ENCODE measurements at places on chromosomes 4 and X.

DNA sequence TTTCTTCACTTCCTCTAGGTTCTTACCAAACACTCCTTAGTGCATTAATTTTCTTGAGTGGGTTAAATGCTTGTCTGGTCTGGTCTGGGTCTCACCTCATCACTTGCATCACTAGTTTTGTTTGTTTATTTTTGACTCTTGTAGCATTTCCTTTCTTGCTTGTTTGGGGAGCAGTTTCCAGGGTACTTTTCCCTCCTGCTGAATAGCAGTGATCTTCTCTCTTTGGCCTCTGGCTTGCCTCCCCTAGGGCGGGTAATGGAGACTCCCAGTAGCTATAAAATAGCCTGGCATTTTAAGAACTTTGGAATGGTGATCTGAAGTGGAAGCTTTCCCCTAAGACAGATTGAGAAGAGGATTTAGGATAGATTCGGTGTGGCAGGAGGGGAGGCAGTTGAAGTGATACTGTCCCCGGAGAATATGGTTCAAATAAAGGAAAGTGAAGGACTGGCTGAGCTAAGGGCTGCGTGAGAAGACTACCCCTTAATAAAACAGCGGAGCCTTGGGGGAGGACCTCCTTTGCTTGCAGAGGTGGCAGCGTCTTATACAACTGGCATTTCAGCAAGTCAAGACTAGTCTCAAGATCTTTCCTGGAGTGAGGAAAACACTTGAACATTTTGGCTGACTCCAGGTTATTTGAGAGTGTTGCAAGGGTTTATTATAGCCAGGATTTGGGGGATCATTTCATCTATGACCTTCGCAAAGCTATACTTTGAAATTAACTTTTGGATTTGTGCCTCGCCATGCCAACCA lies 190.6 kb downstream of the FRAS1 start:
- DNase-seq = no peak

DNA sequence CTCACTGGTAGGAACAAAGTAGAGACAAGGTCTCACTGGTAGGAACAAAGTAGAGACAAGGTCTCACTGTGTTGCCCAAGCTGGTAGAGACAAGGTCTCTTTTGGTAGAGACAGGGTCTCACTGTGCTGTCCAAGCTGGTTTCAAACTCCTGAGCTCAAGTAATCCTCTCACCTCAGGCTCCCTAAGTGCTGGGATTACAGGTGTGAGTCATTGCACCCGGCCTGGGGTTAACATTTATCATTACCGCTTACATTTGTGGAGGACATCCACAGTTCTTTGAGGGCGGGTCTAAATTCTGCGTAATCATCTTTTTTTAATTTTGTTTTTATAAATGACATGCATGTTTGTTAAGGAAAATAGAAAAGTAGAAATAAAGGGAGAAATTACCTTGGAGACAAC lies 12.0 kb downstream of the RAB33B start:
- no peak for DNase-seq

DNA sequence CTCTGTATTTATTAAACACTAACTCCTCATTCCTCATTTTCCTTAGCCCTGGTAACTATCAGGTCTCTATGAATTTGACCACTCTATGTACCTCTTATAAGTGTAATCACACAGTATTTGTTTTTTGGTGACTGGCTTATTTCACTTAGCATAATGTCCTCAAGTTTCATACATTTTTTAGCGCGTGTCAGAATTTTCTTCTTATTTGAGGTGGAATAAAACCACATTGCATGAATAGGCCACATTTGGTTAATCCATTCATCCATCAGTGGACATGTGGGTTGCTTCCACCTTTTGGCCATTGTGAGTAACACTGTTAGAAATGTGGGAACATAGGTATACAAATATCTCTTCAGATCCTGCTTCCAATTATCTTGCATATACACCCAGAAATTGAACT lies 341.2 kb upstream of the BOD1L1 start:
- no peak for DNase-seq

- DNase-seq = no peak
Measured at GRCh38 chr4:1815997-1816860, 23.1 kb downstream of the FGFR3 start.

- no peak for DNase-seq
Measured at GRCh38 chr4:71832049-71832448, 48.2 kb upstream of the GC start.

GRCh38 chr4:121784401-121784800 lies 16.7 kb upstream of the EXOSC9 start:
- no peak for DNase-seq

DNA sequence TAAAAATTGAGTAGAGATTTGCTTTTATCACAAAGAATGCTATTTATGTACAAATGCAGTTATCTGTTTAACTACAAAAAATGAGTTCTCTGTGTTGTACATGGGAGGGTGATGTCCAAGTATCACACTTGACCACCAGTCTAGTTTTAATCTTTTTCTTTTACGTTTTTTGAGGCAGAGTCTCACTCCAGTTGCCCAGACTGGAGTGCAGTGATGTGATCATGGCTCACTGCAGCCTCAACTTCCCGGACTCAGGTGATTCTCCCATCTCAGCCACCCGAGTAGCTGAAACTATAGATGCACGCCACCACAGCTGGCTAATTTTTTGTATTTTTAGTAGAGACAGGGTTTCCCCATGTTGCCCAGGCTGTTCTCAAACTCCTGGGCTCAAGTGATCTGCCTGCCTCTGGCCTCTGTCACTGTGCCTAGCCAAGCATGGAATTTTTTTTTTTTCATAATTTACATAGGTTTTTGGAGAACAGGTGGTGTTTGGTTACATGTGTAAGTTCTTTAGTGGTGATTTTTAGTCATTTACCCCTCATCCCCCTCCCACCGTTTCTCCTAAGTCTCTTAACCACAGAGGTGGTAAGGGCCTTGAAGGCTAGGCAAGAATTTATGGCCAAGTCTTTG lies 47.9 kb upstream of the RPA4 start:
- no peak for DNase-seq

- no peak for DNase-seq
Measured at GRCh38 chr4:92455329-92455839, 151.6 kb downstream of the GRID2 start.

DNA sequence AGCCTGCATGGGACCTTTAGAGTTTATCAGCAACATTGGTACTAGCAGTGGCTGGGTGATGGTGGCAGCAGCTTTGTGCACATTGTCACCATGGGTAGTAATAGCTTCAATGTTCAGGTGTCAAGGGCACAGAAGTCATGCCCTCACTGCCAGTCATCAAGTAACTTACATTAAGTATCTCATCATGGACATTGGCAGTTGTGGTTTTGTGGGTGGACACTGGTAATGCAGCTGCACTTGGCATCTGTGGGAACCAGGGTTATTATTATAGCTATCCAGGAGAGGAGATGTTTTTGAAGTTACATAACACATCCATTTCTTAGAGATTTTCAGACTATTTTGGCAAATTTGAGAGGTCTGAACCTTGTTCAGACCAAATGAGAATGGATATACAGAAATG lies 243.2 kb upstream of the NOCT start:
- no peak for DNase-seq

DNA sequence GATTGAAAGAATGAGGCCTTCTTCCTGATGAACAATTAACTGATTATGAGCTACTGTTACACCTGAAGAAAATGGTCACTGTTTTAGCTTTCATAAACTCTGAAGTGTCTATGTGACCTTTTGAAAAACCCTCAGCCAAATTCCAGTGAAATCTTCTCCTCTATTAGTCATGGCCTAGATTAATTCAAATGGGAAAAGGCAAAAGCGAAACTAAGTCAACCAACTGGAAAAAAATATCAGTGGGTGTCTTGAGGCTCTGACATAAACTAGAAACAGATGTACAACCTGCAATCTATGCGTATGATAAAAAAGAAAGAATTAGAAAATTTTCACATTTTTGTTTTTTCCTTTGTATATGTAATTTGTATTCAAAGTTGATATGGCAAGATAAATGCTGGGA lies 169.4 kb upstream of the BANK1 start:
- DNase-seq = no peak

GRCh38 chr4:6705646-6706045 lies 4.0 kb downstream of the MRFAP1L1 start:
- no peak for DNase-seq

DNA sequence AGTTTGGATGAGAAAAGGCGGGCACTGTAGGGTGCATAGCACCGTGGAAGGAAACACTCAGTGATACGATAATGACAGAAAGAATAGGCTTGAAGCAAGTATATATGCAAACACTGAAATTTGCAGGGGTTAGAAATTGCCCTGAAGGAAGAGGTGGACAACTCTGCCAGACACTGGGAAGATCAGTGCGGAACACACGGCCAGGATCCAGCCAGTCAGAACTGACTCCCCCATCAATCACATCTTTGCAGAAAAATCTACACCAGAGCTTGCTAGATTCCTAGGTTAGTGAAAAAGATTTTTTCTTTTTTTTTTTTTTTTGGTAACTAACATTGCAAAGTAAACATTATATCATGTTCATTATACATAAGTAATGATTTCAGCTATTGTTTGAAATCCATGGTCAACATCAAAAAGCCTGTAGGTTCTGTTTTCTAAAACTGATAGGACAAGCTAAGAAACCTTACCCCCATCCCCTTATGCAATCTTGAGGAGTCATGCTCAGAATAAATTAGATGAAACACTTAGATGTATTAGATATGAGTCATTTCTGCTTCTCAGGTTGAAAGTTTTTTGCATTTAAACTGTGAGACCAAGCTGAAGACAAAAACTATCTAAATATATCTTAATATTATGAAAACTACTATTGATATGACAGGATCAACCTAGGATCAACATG lies 38.9 kb downstream of the TRIML1 start:
- no peak for DNase-seq

DNA sequence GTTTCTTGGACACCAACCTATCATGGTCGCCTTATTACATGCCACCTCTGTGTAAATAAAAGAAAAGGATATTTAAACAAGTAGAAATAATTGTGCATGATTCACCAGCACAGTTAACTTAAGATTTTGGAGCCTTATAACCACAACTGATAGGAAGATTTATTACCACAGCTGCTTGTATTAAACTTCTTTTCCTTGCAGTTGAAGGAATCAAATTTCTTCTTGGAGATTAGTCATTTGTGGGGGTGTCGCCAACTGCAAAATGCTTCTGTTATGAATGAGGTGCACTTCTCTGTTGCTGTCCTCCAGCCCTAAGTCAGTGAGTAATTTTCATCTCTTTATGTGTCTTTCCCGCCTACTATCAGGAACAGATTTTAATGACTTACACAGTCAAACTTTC lies 73.3 kb downstream of the OR13H1 start:
- no peak for DNase-seq

- DNase-seq = no peak
Measured at GRCh38 chr4:25687773-25688172, 32.1 kb downstream of the SLC34A2 start.

- no peak for DNase-seq
Measured at GRCh38 chr4:113588895-113589668, 172.5 kb downstream of the CAMK2D start.

- no peak for DNase-seq
Measured at GRCh38 chrX:49618574-49618973, 19.8 kb downstream of the GAGE1 start.

- no peak for DNase-seq
Measured at GRCh38 chrX:20267931-20268701, 1.4 kb upstream of the RPS6KA3 start.

GRCh38 chr4:184153781-184154180 lies 63.9 kb downstream of the ENPP6 start:
- no peak for DNase-seq

DNA sequence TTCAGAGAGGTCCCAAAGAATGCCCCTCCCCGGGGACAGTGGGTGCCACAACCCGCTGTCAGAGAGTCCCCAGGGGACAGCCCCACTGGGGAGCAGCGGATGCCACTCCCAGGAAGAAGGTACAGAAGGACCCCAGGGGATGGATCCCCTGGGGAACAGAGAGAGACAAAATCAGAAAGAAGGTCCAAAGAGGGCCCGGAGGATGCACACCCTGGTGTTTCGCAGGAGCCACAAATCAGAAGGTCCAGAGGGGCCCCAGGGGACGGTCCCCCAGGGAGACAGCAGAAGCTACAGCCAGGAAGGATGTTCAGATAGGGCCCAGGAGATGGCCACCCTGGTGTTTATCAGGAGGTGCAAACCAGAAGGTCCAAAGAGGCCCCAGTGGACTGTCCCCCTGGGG lies 1.4 kb downstream of the TEX13D start:
- no peak for DNase-seq

- no peak for DNase-seq
Measured at GRCh38 chr4:6326312-6327060, 56.8 kb downstream of the WFS1 start.

GRCh38 chr4:7867701-7868435 lies 71.8 kb downstream of the AFAP1 start:
- DNase-seq = no peak

- DNase-seq = no peak
Measured at GRCh38 chr4:42646013-42646784, 10.7 kb downstream of the ATP8A1 start.

GRCh38 chr4:991451-992296 lies 1.5 kb downstream of the SLC26A1 start:
- DNase-seq = no peak

DNA sequence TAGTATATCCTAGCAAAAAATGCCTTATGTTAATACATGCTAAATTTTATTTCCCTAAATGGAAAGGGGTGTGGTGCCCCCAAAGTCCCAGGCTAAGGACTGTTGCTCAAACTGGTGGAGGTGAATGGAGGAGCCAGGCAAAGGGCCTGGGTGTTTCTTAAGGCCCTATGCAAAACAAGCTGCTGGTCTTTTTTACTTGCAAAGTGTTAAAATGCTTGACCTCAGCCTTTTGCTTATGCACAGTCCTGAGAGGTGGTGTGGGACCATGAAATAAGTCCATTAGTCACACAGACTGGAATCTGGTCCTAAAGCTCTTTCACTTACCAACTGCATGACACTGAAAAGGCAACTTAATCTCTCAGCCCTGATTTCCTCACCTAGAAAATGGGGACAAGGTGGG lies 223.5 kb upstream of the MBNL3 start:
- no peak for DNase-seq

GRCh38 chr4:53152467-53152866 lies 213.4 kb downstream of the SCFD2 start:
- no peak for DNase-seq

GRCh38 chrX:104270212-104270611 lies 15.5 kb upstream of the ESX1 start:
- no peak for DNase-seq

GRCh38 chr4:5808081-5808741 lies 84.7 kb downstream of the CRMP1 start:
- DNase-seq = no peak

GRCh38 chr4:108361886-108362285 lies 193.2 kb upstream of the LEF1 start:
- no peak for DNase-seq

GRCh38 chrX:16114611-16115010 lies 8.8 kb upstream of the GRPR start:
- no peak for DNase-seq
